Bronchial smooth muscle cell (primary cell): ENCODE measurements at places on chromosomes 12 and 14. TPM values are rescaled to one million over a fixed set of nuclear protein-coding genes. Genes with fewer than 3 reads are reported as not detected.

GDF11 gene
- 4.5 and 5.0 TPM in 2 replicates for total RNA-seq

NGB gene
- total RNA-seq: not detected in 2 replicates

SOAT2 gene
- 0.16 and 0.17 TPM in 2 replicates for total RNA-seq

SPTB gene
- not detected in 2 replicates for total RNA-seq

SLC2A14 gene
- total RNA-seq: under 0.01 TPM in 1 of 2 replicates, not detected in the other

SAV1 gene
- total RNA-seq: 28.9 and 31.4 TPM in 2 replicates

PLEKHH1 gene
- under 0.01 and 0.34 TPM in 2 replicates for total RNA-seq

CD69 gene
- not detected in 2 replicates for total RNA-seq

LRP1-AS gene
- total RNA-seq: 0.17 TPM in 1 of 2 replicates, not detected in the other

DAAM1 gene
- 7.1 and 13.4 TPM in 2 replicates for total RNA-seq

OR4K5 gene
- not detected in 2 replicates for total RNA-seq

ABCD4 gene
- 23.2 and 25.2 TPM in 2 replicates for total RNA-seq

GSG1 gene
- 0.34 TPM in 1 of 2 replicates, not detected in the other for total RNA-seq

CRY1 gene
- total RNA-seq: 5.2 and 6.1 TPM in 2 replicates

ADAMTS20 gene
- total RNA-seq: not detected in 2 replicates

PIP4K2C gene
- 7.9 and 11.8 TPM in 2 replicates for total RNA-seq

TCL1B gene
- not detected in 2 replicates for total RNA-seq

RESF1 gene
- 10.8 and 13.2 TPM in 2 replicates for total RNA-seq

TMEM132C gene
- total RNA-seq: not detected in 2 replicates

CNIH1 gene
- 82.3 and 234 TPM in 2 replicates for total RNA-seq
